IMR-90 (cell line): ENCODE measurements at places on chromosomes 5 and 9.

- no peak for DNase-seq
These were observed 145.4 kb downstream of the PLPPR1 start for GRCh38 chr9:101173907-101174306.

DNA sequence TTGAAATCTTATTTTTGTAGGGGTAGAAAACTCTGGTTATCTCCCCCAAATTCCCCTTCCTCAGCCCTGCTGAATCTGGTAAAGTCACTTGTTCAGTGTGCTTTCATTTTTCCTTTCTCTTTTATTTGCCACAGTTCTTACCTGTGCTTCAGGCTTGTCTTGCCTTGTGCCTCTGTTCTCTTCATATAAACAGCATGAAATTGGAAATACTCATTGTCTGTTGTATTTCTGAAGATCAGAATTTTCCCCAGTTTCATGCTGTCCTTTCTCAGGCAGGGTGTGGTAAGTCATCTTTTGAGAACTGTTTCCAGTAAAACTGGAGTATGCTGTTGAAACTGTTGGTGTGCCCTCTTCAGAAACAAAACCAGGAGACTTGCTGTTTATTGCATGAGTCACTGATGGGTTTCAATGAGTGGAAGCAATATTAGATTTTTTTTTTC is 7.0 kb downstream of the PAM start:
- DNase-seq, result peak; percentile 47

DNA sequence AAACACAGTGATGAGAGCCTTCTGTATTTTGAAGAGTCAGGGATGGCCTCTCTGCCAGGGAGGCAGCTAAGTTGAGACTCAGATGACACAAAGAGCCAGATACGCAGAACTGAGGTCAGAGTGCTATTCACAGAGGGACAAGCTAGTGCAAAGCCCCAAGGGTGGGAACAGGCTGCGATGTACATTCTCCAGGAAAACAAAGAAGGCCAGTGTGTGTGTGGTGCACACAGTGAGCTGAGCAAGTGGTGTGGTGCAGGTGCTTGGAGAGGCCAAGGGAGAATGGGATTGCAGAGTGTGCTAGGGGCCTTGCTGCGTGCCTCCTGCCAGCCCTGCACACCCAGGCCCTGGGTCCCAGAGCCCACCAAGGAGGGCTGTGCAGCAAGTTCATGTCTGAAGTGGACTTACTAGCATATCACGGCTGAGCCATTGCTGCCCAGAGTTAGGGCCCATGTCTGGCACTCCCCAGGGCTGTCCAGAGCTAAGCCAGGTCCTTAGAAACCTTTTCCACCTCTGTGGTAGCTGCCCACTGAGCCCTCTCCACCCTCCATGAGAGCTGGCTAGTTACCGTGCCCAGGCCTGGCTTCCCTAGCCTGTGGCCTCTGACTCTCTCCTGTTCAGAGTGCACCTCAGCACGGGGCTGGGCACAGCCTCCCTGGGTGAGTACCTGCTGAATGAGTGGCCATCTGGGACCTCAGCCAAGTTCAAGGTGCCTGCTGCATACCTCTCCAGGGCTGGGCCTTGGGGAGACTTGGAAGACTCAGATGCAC is 9.3 kb downstream of the SLC25A48 start:
- DNase-seq, result no peak

DNA sequence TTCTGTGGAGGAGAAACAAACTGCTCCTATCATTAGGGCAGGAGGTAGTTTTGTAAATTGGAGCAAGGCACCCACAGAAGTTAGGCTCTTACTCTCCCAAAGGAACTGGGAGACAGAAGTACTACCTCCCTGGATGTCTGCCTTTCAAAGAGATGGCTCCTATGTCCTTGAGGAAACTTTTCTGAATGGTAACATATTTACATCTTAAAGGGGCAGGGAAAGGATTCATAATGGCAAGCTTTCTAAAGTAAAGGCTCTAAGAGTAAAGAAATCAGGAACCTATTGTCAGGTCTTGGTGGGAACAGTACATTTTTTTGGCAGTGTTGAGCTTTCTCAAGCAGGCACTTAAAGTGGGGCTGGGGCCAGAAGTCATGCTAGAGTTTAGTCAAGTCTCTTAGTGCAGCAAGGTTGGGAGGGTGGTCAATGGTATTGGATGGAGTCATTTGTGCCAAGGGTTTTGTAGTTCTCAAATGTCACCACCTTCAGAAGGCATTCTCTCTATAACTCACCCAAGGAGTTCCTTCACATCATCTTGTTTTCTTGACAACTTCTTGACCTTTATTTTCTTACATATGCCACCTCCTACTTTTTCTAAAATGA is 26.3 kb upstream of the NDFIP1 start:
- no peak for DNase-seq

GRCh38 chr5:157540707-157541446 is 34.7 kb downstream of the ADAM19 start:
- DNase-seq, result peak; percentile 84

DNA sequence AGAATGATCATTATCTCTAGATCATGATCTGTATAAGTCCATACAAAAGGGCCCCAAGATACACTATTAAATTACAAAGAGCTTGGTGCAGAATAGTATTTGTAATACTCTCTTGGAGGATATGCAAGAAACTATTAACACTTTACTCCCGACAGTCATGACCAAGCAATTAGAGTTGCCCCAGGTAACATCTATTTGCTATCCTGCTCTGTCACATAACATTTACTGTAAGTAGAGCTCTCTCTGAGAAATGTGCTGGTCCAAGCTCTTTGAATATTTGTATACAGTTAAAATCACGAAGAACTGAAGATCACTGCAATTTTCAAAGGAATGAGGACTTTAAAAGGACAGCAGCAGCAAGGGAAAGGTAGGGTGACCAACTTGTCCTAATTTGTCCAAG is 553.7 kb downstream of the RAB3C start:
- DNase-seq, result no peak

GRCh38 chr5:81850501-81851357 is 99.8 kb upstream of the SSBP2 start:
- DNase-seq, result peak; percentile 43

DNA sequence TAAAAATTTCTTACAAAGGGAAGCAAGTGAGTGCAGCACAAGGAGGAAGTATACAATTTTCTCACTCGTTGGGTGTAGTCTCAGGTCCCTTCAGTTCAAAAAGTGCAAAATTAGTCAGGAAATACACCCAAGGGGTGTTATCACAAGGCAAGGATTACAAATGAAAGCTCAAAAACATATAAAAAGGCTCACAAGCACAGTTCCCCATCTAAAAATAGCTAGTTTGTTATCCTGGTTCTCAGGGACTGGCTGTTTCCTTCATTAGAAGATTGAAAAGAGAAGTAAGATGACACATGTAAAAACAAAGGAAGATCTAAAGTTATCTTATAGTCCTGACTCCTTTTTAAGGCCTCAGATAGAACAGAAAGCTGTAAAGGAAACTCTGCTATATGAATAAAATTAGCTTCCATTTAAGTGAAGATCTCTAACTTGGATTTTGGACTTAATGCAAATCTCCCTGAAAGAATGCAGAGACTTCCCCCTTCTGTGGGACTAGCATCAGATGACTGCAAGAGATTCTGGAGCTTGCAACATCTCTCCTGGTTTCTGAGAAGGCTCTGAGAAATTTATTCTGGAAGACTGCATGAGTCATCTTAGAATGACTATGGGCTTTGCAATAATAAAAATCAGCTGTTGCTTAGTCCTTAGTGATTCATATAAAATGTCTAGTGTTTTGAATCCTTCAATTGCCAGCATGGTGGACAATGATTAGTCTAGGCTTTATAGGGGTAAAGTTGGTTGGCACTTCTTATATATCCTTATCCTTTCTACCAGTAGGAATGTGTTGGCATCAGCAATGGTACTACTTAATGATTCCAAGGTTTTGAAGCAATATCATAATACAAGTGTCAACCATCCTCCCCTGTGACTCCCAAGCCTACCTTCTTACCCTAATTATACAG is 25.4 kb downstream of the DAB2 start:
- DNase-seq, result peak; percentile 98

DNA sequence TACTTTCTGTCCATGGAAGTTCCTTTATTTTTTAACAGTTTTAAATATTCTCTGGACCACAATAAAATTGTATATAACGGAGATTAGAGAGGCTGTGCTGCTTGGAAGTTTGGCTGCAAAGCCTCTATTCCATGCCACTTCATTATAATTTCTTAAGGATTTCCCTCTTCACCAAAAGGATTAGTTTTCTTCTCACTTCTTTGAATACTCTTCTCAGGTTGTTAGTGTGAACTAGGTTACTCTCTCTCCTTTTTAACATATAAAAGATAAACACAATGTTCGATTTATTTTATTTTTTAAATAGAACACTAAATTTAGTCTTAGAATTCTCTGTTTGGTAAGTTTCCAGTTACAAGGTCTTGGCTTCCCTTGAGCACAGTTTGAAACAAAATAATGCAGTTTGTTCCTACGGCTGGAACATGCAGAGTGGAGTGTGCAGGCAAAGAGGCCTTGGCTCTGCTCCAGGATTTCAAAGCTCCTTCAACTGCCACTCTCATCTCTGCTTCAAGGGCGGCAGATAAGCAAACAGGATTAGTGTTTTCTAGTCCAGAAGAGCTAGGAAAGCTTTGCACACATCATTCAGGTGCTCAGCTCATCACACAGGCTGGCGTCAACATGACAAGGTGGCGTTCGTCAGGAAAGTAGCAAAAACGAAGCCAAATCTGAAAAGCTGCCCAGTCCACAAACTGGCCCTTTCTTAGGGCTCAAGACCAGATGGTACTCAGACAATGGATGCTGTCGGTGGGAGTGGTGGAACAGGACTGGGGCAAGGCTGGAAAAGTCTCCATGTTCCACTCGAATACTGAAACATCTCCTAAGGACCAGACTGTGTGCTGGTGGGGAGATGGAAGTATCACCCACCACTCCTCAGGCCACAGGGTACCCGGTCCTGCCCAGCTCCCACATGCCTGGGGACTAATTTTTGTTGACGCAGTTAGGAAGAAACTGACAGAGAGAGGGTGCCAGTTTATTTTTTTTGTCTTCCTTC is 286.6 kb downstream of the CRB2 start:
- peak; percentile 18 for DNase-seq

GRCh38 chr5:157473383-157474320 is 13.6 kb downstream of the NIPAL4 start:
- DNase-seq, result peak; percentile 87

- DNase-seq, result no peak
These were observed 281.5 kb upstream of the GRIA1 start for GRCh38 chr5:153209016-153209415.

GRCh38 chr5:115360046-115360685 is 63.7 kb upstream of the CCDC112 start:
- peak; percentile 57 for DNase-seq

- no peak for DNase-seq
These were observed 162.4 kb downstream of the TTC39B start for GRCh38 chr9:15144622-15145061.

DNA sequence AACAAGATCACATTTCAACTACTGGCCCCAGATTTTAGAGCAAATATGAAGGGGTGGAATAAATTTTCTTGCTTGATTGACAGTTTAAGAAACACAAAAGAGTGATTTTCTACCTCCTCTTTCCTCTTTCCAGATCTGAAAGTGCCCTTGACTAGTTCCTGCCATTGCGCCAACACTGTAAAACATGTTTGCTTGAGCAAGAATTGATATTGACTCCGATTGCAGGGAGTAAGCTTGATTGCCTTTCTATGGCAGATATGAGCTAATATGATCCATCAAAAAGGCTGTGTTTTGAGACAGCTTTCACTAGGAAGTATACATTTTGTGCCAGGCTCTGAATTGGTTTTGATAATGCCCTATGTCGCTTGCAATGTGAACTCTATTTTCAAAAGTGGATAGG is 508.8 kb downstream of the SEMA5A start:
- DNase-seq, result no peak

DNA sequence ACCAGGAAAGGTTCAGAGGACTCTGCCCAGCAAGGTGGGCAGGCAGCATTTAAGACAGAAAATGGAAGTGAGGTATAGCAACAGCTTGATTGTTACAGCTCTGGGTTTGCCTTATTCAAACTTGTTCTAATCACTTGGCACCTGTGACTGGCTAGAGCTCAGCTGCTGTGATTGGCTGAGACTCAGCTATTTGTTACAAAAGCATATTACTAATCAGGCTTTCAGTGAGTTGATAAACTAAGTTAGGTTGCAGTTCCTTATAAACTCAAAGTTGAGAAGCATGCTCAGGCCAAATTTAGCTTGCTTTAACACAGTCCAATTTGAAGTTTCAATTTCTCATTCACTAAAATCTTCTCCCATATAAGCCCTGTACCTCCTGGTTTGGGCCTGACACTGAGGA is 56.3 kb downstream of the GDA start:
- no peak for DNase-seq

GRCh38 chr9:74577956-74578355 is 80.8 kb downstream of the RORB start:
- peak; percentile 3 for DNase-seq

GRCh38 chr9:78595200-78595945 is 298.4 kb downstream of the PSAT1 start:
- DNase-seq, result peak; percentile 43

DNA sequence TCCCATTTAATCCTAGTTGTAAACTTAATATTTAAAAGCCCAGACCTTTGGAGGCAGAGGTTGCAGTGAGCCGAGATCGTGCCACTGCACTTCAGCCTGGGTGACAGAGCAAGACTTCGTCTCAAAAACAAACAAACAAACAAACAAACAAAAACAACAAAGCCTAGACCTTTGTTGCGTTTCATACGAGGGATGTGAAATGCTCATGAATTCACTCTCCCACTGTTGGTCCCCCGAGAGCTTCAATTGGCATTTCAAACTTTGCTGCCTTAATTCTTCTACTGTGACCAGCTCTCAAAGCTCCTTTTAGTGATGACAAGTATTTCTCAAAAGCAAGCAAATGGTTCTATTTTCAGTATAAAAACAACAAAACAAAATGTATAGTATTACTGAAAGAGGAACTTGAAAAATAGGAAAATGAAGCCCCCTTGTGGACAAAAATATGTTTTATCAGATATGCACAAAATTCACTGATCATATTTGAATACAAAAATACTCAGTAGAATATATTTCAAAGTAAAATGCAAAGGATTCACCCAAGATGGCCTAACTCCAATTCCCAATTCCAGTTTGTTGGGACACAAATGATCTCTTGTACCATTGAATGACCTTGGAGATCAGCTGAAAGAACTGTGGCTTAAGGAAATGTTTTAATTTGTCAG is 140.4 kb downstream of the ESM1 start:
- DNase-seq, result peak; percentile 79

- no peak for DNase-seq
These were observed 414 bp downstream of the WDR38 start for GRCh38 chr9:124853605-124854143.

GRCh38 chr9:107049803-107050184 is 186.8 kb downstream of the ZNF462 start:
- DNase-seq, result no peak

- no peak for DNase-seq
These were observed 159.9 kb downstream of the FBXL17 start for GRCh38 chr5:108222011-108222410.
